SIG-M5 (cell line): ENCODE measurements at places on chromosomes 11 and 22.

DNA sequence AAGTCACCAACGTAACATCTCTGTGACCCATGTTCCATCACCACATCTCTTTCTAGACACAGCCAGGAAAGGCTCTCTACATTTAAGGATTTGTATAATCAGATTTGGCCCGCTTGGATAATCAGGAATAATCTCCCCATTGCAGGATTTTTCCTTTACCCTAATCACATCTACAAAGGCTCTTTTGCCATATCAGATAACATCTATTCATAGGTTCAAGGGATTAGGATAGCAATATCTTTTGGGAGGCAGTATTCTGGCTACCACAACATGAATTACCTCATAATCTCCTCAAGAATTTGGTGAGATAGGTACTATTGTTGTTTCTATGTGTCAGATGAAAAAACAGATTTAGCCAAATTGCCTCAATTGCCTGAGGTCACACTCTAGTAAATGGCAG is 142.8 kb upstream of the UBASH3B start:
- DNase-seq: no peak

DNA sequence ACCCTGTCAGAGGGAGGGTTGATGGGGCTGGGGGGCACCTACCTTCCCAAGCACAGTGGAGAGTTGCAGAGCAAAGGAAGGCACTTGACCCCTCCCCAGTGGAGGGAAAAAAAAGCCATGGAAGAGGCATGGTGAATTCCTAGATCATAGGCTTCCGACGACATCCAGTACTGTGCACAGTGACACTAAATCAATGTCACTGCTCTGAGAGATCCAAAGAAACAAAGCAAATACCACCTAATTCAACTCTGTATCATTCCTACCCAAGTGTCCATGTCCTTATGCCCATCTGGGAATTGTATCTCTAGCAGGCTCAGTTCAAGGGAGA is 344.2 kb upstream of the NCAM1 start:
- no peak for DNase-seq

- no peak for DNase-seq
Measured at GRCh38 chr11:86765203-86765602, 35.1 kb upstream of the PRSS23 start.

GRCh38 chr11:123161376-123162030 is 33.5 kb downstream of the CLMP start:
- DNase-seq: no peak

- no peak for DNase-seq
Measured at GRCh38 chr11:96279018-96279895, 63.7 kb downstream of the MAML2 start.

GRCh38 chr11:85541683-85542082 is 85.5 kb downstream of the DLG2 start:
- no peak for DNase-seq

DNA sequence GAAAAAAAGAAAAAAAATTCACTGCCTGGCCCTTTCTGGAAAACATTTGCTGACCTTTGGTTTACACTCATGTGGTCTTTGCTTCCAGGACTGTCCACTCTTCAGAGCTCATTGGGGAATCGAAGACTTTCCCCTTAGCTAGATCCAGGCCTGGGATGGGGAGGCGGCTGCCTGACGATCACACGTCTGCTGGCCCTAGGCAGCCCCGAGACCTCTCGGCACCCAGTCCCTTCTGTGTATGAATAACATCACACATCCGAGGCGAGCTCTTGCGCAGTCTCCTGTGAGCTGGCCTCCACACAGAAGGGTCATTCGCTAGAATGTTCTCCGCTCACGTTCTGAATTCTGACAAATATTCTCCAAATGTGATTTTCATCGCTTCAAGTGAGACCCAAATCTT is 25.7 kb upstream of the GAL start:
- DNase-seq: no peak

GRCh38 chr11:15073361-15074205 is at the start of gene CALCB:
Gene CALCB, plus strand, starts transcription at chr11:15073593. Its CDS starts 1,126 bp downstream, at chr11:15074719.
- no peak for DNase-seq

DNA sequence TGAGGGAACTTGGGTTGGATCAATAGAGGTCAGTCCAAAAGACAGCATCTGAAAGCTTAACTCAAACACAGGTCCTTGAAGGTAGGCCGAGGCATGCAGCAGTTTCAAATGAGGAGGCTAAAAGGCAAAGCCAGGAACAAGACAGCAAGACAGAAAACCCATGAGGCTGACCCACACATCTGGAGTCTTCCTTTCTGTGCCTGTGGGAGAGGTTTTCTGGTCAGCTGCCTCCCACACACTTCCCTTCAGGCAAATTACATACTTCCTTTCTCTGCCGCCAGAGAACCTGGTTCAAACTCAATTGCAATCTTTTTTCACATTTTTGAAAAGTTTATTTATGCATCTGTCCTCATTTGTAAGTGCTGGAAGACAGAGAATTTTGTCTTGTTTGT is 29.8 kb upstream of the CRTAM start:
- no peak for DNase-seq

- DNase-seq: no peak
Measured at GRCh38 chr11:10935015-10935559, 77.2 kb upstream of the ZBED5 start.

- DNase-seq: no peak
Measured at GRCh38 chr22:19818324-19819207, 36.1 kb downstream of the GNB1L start.

- DNase-seq: no peak
Measured at GRCh38 chr11:2807801-2808241, 77.8 kb downstream of the CDKN1C start.

DNA sequence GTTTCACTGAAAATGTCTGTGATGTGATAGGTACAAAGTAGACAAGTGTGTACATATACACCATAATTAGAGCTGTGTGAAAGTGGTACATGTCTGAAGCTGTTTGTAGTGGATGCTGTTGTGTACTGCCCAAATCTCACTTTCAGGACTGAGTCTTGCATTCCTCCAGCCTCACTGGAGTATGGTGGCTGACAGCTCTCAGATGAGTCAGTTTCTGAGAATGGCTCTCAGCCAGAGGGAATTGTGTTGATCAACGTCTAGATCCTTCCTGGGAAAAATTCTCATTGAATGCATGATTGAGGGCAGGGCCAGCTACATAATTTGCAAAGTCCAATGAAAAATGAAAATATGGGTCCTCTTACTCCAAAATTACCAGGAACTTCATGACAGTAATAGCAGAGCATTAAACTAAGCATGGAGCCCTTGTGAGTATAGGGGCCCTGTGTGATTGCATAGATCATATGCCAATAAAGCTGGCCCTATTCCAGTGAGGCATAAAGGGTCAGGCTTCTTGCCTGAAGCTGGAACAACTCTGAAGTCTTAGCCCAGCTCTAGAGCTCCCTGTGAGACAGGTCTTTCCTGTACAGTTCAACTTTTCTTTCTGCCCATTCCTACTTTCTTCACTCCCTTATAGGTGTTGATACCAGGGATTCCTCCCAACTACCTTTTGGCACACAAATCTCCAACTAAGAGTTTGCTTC is 10.8 kb upstream of the CYP2R1 start:
- no peak for DNase-seq

DNA sequence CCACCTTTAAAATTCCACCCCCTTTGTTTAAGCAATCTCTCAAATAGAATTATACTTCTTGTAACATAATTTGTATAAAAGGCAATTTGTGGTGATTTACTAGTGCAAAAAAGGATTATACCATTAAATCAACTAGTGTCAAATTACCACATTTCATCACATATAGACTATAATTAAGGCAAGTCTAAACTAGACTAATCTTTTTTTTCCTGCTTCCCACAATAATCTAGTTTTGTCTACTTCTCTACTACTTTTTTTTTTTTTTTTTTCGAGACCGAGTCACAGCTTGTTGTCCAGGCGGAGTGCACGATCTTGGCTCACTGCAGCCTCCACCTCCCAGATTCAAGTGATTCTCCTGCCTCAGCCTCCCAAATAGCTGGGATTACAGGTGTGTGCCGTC is 36.1 kb upstream of the FZD4 start:
- no peak for DNase-seq

DNA sequence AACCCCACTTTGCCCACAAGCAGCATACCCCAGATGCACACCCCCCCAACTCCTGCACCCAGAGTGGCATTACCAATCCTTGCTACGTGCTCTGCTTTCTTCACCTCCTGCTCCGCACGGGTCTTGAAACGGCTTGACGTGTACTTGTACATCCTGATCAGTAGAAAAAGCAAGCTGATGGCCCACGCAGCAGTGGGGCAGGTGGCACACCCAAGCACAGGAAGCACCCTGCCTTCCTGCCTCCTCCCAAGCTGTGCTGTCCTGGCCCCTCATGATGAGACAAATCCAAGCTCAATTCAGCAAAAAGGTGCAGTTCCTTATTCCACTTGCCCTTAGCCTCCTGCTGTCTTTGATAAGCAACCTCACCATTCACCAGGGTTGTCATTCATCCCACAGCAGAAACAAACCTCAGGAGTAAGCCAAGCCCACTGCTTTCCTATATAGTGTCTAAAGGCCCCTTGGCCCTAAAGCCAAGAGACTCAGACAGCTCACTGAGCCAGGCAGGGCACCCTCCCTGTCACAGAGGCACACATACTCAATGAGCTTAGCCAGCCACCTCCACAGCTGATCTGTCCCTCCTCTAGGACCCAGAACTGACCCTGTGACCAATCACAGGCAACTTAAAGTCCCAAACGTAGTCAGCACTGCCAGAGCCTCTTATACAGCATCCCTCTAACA is 27.8 kb downstream of the MORC2 start:
- no peak for DNase-seq

GRCh38 chr22:33669746-33670145 is 250.5 kb downstream of the LARGE1 start:
- DNase-seq: no peak

GRCh38 chr11:37370817-37371216 is 772.8 kb upstream of the RAG2 start:
- DNase-seq: no peak

- no peak for DNase-seq
Measured at GRCh38 chr11:8096575-8096974, 15.6 kb downstream of the TUB start.

DNA sequence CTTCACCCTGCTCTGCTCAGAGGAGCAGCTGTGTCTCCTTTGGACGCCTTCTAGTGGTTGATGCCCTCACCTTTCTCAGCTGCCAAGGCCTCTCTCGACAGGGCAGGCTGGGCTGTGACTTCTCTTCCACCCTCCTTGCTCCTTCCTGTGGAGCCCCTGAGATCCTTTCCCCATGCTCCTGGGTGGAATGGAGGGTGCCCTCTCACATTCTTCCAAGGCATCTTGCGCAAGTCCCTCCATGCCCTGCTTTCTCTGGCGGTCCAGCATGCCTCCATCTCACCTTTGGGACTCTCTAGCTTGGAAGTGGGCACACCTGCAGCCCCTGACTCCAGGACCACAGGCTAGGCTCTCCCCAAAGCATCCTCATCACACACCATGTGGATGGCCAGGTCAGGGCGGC is 68.9 kb downstream of the BMAL1 start:
- DNase-seq: no peak

DNA sequence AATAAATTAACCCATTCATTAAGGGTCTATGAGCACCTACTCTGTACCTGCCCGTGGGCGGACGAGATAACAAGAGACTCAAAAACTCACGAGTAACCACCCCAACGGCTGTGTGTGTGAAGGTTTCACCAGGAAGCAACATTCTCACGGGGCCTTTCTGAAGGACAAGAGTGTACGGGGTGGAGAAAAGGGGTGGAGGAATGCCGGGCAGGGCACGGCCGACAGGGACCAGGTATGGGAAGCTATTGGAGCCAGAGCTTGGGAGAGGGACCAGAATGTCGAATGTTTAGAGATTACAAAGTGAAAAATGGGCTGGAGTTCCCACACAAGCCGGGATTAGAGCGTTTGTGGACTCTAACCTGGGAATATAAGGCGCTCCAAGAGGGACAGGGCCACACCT is 1.6 kb downstream of the KMT5B start:
- no peak for DNase-seq

DNA sequence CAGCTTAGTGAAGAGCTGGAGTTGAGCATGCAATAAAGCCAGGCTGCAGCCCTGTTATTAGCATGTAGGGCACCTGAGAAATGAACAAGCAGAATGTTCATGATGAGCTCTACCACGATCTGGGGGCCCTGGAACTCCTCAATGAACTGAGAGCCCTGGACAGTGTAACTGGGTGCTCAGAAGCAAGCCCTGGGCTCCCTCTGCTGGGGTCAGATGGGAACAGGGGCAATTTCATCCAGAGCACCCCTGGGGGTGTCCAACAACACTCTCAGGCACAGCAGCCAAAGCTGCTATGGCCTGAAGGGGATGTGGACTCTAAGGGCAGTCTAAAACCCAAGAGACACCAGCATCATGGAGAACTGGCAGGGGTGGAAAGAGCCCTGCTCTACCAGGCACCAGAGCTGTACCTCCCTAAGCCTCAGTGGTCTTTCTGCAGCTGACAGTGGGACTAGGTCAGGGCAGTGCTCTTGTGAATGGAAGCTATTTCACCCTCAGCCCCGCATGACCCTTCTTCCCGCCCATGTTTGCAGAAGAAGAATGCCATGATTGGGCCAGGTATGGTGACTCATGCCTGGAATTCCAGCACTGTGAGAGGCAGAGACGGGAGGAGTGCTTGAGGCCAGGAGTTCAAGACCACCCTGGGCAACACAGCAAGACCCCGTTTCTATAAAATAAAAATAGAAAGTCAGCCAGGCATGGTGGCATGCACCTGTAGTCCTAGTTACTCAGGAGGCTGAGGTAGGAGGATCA is 28.9 kb downstream of the THOC5 start:
- no peak for DNase-seq

GRCh38 chr11:32894149-32894827 is 1.7 kb downstream of the QSER1 start:
- DNase-seq: peak; percentile 40
